ENCODE measurements at places on chromosomes 5 and 9.

GRCh38 chr9:91948597-91949391, 1.2 kb downstream of the ROR2 start:
- DNase-seq: no peak

DNA sequence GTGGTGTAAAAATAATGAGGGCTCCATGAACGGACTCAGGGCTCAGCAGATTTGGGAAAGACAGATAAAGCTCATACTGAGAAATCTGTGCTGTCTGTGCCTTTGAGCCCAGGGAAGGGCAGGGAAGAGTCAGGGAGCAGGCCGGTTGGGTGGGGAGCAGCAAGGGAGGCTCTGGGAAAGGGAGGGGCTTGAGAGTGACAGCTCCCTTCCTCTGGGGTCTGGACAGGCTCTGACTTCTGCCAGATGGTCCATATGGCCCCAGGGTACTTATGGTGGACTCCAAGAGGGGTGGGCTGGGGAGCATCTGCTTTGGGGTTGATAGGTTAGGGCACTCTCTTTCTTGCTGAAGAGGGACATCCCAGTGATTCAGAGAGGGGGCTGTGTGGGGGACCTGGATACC, 2.1 kb downstream of the NPR2 start:
- no peak for DNase-seq

DNA sequence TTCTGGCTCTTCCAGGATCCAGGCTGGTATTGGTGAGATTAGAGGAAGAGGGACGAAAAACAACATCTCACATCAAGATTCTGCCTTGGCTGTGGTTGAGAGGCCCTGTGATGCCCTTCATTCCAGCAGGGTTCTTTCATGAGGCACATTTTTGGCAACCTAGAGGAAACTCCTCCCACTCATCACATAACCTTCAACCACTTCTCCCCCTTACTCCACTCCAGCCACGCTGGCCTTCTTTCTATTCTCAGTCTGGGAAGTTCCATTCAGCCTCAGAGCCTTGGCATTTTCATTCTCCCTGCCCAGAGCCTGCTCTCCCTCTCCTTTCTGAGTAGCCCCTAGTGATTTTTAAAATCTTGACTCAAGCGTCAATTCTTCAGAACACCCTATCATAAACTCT, 337.5 kb downstream of the ZSWIM6 start:
- DNase-seq: no peak

DNA sequence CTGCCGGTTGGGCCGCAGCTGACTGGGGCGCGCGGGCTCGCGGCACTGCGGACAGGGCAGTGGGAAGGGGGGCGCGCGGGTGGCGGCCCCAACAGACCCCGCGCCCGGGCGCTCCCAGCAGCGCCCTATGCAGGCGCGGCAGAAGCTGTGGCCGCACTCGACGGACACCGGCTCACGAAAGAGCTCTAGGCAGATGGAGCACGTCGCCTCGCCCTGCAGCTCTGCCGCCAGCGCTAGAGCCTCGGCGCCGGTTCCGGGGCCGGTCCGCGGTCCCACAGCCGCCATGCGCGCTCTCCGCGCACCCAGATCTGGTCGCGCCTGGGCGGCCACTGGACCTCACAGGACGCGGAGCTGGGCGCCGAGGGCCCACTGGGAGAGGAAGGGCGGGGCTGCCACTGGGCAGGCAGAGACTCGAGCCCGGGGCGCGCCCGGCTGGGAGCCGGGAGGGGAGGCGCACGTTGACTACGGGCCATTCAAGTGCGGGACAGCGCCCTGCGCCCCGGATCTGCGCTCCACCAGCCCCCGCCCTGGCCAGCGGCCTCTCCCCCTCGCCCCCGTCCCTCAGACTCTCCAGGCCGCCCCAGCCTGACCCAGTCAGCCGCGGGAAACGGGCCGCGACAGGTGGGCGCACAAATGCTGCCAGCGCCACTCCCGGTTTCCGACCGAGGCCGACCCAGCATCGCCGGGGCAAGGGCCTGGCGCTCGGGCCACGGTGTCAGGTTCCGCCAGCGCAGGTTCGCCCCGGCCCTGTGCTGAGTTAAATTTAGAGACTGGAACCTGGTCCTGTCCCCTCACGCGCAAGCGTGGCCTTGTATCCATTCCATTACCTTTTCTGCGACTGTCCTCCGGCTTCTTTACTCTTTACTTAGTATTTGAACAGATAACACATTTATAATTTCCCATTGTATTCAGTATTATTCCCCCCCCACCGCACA, at the start of gene TRIM7:
TSS of gene TRIM7 (minus strand) at position 371 of the 935 bp plus-strand sequence. CDS start at position 285, 86 bp downstream.
- no peak for DNase-seq

- no peak for DNase-seq
These were observed 27.0 kb upstream of the SLC6A3 start for GRCh38 chr5:1471997-1472963.

GRCh38 chr5:111966290-111966689, 209.3 kb upstream of the NREP start:
- DNase-seq: no peak

DNA sequence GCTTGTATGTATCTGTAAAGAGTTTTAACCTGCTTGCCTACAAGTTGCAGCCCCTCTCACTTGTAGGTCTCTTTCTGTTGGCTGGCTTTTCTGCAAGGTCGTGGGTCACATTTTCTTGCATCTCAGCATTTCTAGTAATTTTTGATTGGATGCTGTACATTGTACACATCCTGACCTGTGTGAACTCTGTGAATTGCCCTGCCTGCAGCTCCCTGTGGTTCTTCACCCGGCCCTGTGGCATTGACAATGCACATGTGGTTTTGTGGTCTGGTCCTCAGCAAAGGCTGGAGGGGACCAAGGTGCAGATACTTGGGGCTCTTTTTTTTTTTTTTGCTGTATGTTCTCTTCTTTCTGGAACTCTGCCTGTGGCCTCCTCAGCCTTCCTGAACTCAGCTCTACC, 53.6 kb downstream of the WNK2 start:
- no peak for DNase-seq

GRCh38 chr9:90061187-90061586, 456.4 kb downstream of the GADD45G start:
- DNase-seq: no peak

DNA sequence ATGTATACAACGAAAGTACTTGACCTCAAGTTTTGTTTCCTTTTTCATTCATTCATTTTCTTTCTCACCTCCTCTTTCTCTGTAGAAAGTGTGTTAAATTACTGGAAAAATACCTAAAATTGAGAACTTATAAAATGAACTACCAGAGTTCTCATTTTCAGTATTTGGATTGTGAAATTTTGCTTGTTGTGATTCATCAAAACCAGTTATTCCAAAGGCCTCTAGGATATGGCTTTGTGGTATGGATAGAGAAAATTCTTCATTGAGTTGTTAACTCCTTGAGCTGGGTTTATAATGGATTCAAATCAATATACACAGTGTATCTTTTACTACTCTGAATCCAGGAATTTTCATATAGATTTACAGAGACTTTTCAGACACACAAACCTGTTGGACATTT, 287.6 kb downstream of the KDM4C start:
- DNase-seq: no peak

DNA sequence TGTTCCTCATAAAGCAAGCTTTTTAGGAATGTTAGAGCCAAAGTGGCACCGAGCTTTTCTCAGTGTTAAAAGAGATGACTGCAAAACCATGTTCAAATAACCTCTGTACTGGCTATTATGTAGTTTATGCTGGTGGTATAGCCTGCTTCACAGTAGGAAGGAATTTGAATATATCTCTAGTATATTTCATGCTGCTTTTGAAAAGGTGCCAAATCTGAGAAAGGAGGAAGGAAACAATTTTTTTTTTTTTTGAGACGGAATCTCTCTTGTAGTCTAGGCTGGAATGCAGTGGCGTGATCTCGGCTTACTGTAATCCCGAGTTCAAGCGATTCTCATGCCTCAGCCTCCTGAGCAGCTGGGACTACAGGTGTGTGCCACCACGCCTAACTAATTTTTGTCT, 13.5 kb downstream of the CREBRF start:
- DNase-seq: no peak

GRCh38 chr5:147234239-147234824, 494 bp upstream of the STK32A start:
- DNase-seq: no peak

GRCh38 chr5:25414742-25415141, 770.0 kb upstream of the CDH10 start:
- no peak for DNase-seq

DNA sequence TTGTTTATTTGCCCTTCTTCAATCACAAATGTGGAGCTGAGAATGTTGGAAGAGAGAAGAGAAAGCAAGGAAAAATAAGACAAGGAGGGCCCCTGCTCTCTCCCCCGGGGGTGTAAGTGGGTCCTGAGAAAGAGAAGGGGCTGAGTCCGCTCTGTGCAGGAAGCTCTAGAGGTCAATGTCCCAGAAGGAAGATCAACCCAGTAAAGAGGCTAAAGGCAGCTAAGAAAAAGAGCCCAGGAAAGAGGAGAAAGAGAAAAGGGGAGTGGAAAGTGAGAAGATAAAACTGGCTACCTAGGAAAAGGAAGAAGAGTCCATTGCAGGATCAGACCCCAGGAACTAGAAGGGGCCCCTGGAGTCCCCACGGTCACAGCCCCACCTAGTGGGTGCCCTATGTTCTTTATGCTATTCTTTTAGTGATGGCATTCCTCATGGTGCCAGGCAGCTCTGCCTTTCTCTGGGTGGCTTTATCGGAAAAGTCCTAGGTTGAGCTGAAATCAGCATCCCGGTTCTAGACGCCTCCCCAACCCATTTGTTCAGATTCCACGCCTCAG, 583.4 kb downstream of the ACTL7B start:
- peak; percentile 41 for DNase-seq

DNA sequence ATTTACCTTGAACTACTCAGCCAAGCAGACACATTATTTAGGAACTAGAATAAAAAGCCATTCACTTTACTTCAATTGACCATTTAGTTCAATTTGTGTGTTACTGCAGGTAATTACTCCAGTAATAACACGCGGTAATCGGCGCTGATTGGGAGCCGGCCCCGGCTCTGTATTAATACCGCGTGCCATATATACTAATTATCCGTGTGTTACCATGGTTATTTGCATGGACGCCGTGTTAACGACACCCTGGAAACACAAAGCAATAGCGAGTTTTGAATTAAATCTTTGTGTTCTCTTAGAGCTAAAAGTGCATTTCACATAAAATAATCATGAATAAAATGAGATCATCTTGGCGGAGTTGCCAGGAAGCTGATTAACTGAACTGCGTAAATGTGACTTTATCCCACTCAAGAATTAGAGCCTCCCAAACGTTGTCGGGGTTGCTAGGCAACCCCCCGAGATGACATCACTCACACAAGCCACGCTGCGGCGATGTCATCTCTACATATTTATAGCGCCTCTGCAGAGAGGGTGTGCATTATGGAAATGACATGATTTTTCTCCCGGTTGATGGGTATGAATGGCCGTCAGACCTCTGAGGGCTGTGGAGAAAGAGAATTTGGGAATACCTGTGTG, 41.4 kb upstream of the RNU6ATAC start:
- DNase-seq: peak; percentile 81

GRCh38 chr9:37437621-37438020, 15.1 kb downstream of the GRHPR start:
- no peak for DNase-seq

- DNase-seq: no peak
These were observed 287.1 kb upstream of the ZNF462 start for GRCh38 chr9:106575823-106576222.

DNA sequence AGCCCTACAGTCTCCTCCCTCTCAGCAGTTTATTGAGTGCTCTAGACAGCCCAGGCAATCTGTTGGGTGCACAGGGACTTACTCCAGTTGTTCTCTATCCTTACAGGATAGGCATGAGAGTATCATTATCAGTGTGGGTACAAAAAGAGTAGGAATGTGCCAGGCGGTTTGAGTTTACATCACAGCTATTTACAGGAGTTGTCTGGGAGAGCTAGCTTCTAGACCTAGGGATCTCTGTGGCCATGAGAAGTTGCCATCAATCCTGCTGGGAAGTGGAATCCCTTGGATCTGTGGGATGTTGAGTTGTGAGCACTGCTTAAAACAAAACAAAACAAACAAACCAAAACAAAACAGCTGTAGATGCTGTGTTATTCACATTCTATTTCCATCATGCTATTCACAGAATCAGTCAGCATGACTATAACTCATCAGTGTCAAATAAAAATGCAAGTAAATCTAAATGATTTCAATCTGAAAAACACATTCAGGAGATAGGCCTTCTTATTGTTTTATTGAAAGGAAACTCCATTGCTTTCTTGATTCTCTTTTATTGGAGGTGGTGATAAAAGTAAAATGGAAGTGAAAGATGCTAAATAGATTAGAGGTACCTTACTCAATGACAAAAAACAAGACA, 552.4 kb upstream of the ZNF608 start:
- no peak for DNase-seq

DNA sequence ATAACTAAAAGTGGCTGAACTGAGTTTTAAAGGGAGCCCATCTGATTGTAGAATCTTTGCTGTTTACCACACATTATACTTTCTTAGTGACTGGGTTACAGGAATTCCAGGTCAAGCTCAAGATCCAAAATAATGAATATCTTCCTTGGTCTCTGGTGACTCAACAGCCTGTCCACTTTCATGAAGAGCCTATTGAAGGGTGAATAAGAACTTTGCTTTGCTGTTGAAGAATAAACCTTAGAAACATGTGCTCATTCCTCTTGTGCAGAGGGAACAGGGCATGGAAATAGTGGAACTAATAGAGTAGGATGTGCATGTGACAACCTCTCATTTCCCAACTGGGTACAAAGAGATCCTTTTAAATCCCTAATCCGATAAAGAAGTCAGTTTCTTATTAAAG, 21.4 kb downstream of the ALDH1A1 start:
- DNase-seq: no peak

GRCh38 chr9:88537761-88538091, 2.7 kb downstream of the NXNL2 start:
- DNase-seq: no peak

- no peak for DNase-seq
These were observed 73.9 kb upstream of the S1PR3 start for GRCh38 chr9:88917375-88917774.

- no peak for DNase-seq
These were observed 29.2 kb downstream of the UGCG start for GRCh38 chr9:111925784-111926183.

- peak; percentile 70 for DNase-seq
These were observed 45.0 kb upstream of the VLDLR start for GRCh38 chr9:2576631-2577030.

Data from NCI-H1105 (cell line).